ENCODE measurements at places on chromosomes 1 and 21. TPM values are rescaled to one million over a fixed set of nuclear protein-coding genes. Genes with fewer than 3 reads are reported as not detected.

RORC gene
- total RNA-seq, result 1.3 TPM

NUF2 gene
- 82.9 TPM for total RNA-seq

DNA sequence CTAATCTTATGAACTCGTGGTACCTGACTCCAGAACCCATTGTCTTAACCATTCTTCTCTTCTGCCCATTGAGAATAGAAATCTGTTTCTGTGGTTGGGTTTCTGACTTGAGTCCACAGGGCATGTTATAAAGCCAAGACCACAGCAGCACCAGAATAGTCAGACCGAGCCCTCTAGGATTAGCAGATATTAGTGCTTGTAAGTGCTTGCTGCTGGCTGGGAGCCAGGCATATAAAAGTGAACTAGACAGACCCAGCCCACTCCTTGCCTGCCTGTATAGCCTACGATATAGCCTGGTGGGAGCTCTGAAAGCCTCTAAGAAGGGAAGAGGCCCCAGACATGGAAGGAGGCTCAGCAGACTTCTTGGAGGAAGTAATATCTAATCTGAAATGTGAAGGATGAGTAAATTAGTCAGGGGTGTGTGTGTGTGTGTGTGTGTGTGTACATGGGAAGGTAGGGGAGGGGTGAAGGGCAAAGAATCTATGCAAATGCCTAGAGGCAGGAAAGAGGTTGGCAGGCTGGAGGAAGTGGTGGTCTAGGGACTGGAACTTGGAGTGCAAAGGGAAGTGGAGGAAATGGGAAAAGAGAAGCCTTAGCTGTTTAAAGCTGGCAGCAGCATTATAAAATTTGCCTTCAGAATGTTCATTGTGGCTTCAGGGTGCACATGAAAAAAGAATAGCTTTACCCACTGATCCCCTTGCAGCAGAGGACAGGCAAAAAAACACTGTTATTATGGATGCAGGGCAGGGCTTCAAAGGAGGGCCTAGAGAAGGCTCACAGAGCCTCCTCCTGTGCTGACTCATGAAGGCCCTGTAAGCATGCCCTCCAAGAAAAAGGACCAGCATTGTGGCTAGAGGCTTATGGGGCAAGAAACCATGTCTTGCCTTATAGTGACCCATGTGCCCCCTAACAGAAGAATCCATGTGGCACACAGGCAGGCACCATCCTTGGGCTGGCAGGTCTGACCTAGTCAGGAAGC lies 169.2 kb downstream of the LMX1A start:
- no peaks in the 10 kb centered on the region for H3K4me1 ChIP-seq
- H3K4me3 ChIP-seq, result no peak overlapping the region
- DNase-seq, result no peak
- no peaks in the 10 kb centered on the region for H3K36me3 ChIP-seq
- H3K27ac ChIP-seq, result no peak overlapping the region

GRCh38 chr1:81596341-81596740 lies 204.4 kb upstream of the ADGRL2 start:
- no peak overlapping the region for H3K4me3 ChIP-seq
- H3K4me1 ChIP-seq, result no peaks in the 10 kb centered on the region
- no peak for DNase-seq
- H3K27ac ChIP-seq, result no peak overlapping the region
- H3K27me3 ChIP-seq, result no peaks in the 10 kb centered on the region
- no peaks in the 10 kb centered on the region for H3K36me3 ChIP-seq

GRCh38 chr1:220336391-220337031 lies 64.3 kb upstream of the RAB3GAP2 start:
- no peaks in the 10 kb centered on the region for H3K36me3 ChIP-seq
- peaks cover 4% of the 10 kb centered on the region for H3K27me3 ChIP-seq
- no peak for DNase-seq

DNA sequence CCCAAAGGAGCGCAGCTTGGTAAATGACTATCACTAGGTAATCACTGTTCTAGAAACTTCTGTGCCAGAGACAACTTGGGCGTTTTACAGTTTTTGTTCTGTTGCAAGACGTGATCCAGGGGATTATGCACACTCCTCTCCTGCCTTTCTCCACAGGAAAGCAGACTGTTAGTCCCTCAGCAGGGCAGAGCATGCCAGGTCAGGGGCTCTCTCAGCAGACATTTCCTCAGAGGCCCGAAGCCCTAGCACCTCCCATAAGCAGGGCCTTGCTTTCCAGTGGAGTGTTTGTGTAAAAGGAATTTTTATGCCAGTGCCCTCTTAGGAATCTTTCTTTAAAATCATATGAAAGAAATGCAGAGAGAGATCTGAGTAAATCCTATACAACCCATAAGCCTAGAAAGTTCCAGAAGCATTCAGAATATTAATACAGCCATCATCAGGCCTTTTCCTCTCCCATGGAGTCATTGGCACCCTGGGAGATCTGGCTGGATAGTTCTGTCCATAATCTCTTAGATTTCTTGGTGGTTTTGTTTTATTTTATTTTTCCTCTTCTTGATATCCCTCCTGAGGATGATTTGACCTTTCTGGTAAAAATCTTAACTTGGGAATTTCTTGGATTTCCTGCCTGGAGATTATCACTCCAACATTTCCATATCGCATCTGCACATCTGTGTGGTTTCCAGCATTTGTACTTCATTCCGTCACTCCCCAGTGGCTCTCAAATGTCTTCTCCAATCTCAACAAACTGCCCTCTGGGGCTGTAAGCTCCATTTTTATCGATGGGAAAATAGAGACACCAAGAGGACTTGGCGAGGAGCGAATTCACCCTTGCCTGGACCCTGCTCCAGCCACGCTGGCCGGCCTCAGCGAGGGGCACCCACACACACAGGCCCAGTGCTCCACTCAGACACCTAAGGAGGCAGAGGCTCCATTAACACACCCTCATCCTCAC lies 116.1 kb downstream of the PSMG1 start:
- H3K4me1 ChIP-seq, result no peaks in the 10 kb centered on the region
- peaks cover 9% of the 10 kb centered on the region for H3K27me3 ChIP-seq
- H3K27ac ChIP-seq, result no peak overlapping the region
- H3K4me3 ChIP-seq, result no peak overlapping the region

- no peak overlapping the region for H3K27ac ChIP-seq
- no peak overlapping the region for H3K4me3 ChIP-seq
- DNase-seq, result no peak
- peaks cover 68% of the 10 kb centered on the region for H3K36me3 ChIP-seq
- H3K27me3 ChIP-seq, result no peaks in the 10 kb centered on the region
Measured at GRCh38 chr1:117093091-117093534, 28.4 kb downstream of the TRIM45 start.
